ENCODE measurements at places on chromosomes 12 and 14.

DNA sequence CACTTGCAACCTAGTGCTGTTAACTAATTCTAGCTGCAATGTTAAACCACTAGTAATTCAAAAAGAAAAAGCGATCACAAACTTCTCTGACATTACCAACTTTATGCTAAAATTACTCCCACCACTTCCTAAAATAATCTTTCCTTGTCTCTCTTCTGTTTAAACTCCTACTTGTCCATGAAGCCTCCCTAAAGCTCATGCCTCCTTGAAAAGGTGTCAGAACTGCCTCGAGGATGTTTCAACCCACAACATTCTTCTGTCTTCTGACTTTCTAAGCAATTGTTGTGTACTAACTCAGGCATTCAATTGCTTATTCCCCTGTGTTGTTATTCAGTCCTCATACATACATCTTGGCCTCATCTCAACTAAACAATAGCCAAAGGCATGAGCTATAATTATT lies 5.9 kb downstream of the GNPTAB start:
- no peak for DNase-seq

- no peak for DNase-seq
Observed at GRCh38 chr14:23366426-23366921, 1.5 kb upstream of the EFS start.

GRCh38 chr14:51653079-51653774 lies 1.5 kb downstream of the FRMD6 start:
- DNase-seq, result peak; percentile 29

DNA sequence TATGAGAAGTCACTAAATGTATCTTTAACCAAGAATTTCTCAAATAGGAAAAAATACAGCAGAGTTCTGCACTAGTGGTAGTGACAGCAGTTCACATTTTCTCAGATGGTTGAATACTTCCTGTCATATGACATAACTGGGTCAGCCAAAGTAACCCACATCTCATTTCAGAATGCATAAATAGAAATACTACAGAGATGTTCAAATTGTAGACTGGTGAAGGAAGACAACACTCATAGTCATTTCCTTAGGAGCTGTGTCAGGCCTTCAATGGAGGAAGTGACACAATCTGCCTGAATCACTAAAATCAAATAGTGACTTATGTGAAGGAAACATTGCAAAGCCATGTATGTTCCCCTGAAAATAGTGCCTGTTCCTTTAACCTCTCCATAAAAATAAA lies 32.4 kb downstream of the FERMT2 start:
- peak; percentile 23 for DNase-seq

DNA sequence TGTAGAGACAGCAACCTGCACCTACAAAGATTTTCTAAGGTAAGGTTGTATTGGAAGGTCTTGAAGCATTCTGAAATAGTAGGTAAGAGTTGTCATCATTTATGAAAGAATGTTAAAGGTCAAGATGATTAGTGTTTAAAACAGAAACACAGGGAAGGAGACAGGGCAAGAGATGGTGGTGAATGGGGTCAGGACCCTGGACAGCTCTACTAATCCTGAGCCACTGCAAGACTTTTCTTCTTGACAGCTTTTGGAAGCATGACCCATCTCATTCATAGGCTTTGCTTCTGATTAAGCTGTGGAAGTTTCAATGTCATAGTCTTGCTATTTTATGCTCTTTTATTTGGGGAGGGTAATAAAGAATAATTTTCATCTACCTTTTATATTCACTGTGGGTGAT lies 75.5 kb upstream of the CAND1 start:
- peak; percentile 14 for DNase-seq

DNA sequence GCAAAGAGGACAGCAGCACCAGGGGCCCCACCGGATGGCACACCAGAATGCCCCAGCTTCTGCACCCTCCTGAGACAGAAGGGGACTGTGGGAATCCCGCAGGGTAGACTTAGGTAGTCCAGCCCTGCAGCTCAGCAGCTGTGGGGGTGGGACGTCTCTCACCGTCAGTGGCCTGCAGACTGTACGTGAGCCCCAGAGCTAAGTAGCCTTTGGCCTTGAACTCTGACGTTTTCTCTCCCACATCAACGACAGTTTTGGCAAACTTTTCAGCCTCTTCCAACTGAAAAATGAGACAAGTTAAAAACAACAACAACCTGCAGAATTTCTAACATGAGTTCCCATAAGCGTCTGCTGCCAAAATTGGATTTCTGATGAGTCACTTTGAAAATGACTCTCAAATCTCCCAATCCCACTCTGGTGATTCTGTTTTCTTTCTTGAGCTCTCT lies 161.4 kb downstream of the TTC7B start:
- DNase-seq, result no peak

GRCh38 chr14:68341411-68342212 lies 451.3 kb downstream of the ZFP36L1 start:
- no peak for DNase-seq

GRCh38 chr12:9796346-9796745 lies 30.9 kb upstream of the KLRF1 start:
- no peak for DNase-seq

DNA sequence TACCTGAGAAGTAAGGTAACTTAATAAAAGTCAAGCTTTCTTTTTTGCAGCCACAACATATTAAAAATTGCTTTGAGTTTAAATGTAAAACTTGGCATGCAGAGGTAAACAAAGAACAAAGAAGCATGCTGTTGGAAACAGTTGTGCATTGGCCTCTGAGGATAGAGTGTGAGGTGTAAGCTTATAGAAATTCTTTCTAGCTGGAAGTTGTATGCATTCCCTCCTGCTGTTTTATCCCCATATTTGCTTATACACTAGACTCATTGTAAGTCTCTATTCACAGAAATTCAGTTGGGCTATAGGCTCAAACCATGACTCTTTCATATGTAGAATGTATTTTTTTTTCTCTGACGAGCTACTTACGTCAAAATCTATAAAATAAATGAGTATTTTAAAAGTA lies 316.3 kb downstream of the SLC6A15 start:
- no peak for DNase-seq

- DNase-seq, result no peak
Observed at GRCh38 chr14:27634056-27634970, 1036.5 kb upstream of the NOVA1 start.

DNA sequence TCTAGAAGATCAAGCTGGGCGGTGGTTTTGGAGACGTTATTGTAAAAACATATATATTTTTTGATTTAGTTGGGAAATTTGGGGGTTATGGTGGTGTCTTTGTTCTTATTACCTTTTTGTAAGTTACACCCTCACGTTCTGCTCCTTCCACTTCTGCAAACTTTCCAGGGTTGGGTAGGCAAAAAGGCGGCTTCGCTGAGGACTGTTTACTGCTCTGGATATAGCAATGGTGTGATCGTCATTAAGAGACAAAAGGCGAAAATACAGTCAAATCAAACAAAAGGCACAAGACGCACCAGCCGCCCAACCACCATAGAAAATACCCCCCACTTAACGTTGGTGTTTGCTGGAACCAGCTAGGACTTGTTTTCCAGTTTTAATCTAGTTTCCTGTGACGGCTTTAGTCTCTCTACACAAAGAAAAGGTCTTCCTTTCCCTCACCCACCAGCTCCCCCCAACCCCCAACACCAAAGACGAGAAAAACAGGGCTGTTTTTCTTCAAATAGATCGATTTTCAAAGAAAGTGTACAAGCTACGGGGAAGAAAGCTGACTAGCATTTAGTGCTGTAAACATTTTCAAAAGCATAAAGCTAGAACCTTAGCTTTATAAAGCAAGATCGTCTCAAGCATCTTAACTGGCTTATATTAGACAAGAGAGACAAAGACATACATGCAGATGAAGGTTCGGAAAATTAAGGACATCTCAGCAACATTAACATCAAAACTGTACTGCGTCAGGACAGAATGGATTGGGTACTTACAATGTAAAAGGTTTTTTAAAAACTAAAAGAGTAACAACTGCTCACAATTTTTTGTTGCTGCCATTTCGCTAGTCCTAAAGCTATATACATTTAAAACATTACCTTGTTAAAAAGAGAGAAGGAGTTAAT lies 2.0 kb upstream of the SETD1B start:
- peak; percentile 73 for DNase-seq

DNA sequence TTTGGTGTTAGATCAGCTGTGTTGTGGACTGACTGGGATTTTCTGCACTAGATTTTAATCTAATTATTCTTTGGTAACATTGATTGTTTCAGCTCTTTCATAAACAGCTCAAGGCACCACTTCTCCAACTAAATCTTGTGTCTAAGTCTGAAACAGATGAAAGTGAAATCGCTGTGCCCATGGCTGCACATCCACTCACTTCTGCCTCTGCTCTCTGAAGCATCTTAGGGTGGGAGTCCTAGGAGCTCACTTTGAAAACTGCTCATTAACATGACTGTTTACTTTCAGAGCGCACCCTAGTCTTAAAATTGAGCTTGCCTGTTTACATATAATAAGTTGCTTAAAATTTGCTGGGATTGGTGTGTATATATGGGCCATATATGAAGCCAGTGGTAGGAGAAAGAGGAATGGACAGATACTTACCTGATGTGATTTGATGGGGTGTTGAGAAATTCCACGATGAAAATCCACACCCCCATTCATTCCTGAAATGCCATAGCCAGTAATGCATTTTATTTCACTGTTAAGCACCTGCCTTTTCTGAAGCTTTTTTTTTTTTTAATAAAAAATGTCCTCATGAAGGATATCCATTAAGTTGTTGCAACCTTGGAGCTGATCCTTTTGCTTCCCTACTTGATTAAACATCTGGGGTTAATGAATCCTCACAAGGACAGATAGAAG lies 52.8 kb downstream of the PPFIBP1 start:
- DNase-seq, result no peak

DNA sequence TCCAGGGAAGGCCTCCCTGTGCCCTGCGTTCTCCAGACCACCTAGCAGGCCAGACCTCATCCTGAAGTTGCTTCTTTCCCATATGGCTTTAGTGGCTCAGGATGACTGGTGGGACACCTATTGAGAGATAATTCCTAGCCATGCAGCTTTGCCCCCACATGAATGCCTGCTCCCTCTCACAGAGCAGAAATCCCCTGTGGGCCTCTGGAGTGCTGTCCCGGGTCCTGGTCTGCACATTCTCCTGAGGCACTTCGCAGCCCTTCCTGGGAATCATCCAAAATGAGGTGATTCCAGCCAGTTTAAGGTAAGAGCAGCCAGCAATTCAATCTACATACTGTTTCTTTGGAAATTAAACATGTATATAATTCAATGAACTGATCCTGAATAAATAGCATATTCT lies 135.9 kb downstream of the GPR65 start:
- DNase-seq, result no peak

DNA sequence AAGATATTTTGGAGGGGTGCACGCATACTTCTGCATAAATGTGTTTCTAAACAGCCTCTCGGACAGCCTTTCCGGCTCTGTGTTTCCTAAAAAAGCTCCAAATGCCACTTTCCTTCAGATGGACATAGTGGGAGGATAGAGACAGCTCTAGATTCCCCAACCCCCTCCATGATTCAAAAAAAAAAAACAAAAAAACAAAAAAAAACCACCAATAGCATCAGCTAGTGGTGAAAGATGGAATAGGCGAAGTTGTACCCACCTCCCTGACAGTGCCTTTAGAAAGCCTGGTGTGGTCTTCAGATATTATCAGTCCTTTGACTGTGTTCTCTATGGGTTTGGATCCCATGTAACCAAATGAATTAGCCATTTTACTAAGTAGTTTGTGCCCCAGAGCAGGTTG lies 94.1 kb downstream of the PHETA1 start:
- DNase-seq, result peak; percentile 9

DNA sequence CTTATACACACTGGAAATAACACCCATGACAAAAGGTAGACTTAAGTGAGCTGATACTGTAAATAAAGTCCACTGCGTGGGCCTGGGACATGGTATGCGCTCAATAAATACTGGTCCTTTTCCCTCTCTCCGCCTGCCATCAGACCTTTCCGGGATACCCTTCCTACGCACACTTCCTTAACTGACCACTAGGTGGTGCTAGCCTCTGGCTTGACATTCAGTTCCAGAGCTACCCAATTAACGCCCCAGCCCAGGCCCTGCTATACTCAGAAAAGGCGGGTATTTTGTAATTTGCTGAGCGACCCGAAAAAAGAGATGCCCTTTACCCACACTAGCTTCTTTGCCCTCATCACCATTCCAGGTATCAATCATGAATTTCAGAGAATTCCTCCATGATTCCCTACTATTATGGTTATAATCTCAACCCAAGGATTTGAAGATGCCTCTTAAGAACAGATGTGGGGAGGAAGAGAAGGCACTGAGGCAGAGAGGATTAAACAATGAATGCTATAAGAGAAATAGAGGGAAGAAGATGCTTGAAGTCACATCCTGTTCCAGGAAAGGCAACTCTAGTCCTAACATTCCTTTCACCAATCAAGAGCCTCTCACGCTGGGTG lies 3.9 kb upstream of the LRP1 start:
- DNase-seq, result peak; percentile 85

- DNase-seq, result peak; percentile 56
Observed at GRCh38 chr12:2284857-2285256, 232.1 kb downstream of the CACNA1C start.

- no peak for DNase-seq
Observed at GRCh38 chr12:123119808-123120207, 31.1 kb downstream of the PITPNM2 start.

- no peak for DNase-seq
Observed at GRCh38 chr14:80164991-80165721, 46.1 kb downstream of the DIO2 start.

DNA sequence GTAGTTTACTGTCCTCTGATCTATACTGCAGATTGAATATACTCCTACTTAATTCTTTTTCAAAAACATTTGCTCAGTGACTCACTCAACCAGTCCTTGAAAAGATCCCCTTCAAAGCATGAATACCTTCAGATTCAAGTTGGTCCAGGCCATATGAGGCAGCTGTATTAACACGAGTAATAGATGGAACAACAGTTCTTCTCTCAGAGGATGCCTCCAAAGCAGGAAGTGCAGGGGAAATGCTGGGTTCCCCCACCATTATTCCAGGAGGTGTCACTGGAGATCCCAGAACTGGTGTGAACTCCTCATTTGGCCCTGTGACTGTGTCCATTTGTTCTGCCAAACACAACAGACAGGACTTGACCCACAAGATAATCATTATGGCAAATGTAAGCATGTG lies 20.6 kb downstream of the ARMH4 start:
- peak; percentile 17 for DNase-seq

- DNase-seq, result no peak
Observed at GRCh38 chr12:67690656-67691055, 42.1 kb downstream of the DYRK2 start.

DNA sequence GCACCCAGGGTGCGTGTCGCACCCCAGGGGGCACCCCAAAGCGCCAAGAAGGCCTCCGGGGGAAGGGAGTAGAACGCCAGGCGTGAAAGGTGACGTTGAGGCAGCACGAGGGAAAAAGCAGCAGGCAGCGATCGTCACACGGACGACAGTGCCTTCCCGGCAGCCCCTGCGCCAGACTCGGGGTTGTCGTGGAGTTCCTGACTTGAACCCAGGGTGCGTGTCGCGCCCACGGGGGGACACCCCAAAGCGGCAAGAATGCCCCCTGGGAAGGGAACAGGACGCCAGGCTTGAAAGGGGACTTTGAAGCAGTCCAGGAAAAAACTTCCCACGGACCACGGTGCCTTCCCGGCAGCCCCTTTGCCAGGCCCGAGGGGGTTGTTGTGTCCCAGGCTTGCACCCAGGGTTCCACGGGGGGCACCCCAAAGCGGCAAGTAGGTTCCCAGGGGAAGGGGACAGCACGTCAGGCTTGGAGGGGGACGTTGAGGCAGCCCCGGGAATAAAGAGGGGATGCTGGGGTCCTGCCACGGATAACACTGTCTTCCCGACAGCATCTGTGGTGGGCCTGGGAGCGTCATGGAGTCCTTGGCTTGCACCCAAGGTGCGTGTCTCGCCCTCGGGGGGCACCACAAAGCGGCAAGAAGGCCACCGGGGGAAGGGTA lies 159.2 kb upstream of the ALG10B start:
- no peak for DNase-seq

- DNase-seq, result no peak
Observed at GRCh38 chr14:105527381-105527825, 1.0 kb downstream of the TMEM121 start.

- DNase-seq, result peak; percentile 26
Observed at GRCh38 chr14:58299401-58300330, 1.3 kb downstream of the ARID4A start.

Measured in hematopoietic multipotent progenitor cell treated with erythropoietin and hydrocortisone succinate and interleukin-3 and kit ligand, for 8 days (in vitro differentiated cells).